Right renal pelvis (tissue), 4 donors: ENCODE measurements at places on chromosomes 7 and 10. TPM values are rescaled to one million over a fixed set of nuclear protein-coding genes. Genes with fewer than 3 reads are reported as not detected.

DNA sequence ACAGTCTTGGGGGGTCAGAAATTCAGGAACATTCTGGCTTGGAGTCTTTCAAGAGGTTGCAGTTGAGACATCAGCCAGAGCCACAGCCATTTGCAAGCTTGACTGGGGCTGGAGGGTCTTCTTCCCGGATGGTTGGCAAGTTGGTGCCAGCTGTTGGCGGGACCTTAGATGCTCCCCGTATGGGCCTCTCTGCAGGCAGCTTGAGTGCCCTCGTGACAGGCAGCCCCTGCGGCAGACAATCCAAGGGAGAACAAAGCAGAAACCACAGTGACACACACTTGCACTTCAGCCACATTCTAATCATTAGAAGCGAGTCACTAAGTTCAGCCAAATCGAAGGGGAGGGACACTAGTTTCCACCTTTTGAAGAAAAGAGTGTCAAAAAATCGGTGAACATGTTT lies 59.4 kb upstream of the MXI1 start:
- DNase-seq: no peak

DNA sequence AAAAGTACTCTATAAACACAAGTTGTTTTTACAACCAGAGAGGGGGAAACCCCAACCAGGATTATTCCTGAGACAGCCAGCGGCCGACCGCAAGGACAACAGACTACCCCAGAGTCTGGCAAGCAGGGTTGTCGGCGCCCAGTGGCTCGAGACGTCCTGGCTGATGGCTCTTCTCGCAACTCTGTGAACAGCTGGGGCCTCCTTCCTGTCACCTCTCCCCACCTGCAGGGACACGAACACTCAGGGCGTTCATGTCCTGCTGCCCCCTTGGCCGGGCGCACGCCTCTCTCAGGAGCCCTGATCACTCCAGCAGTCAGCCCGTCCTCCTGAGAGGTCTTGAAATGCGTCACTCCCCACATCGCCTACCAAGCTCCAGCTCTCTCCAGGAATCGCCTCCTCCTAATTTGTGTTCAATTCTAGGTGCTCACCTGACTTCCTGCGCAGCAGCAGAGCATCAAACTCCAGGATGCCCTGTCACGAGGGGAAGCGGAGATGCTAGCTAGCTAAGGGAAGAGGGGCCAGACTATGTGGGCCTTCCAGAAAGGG lies 66.4 kb upstream of the TNRC18 start:
- no peak for DNase-seq

ADAM8 gene
- polyA plus RNA-seq: 2.4 TPM

XRCC2 gene
- 6.3 TPM for polyA plus RNA-seq

DNA sequence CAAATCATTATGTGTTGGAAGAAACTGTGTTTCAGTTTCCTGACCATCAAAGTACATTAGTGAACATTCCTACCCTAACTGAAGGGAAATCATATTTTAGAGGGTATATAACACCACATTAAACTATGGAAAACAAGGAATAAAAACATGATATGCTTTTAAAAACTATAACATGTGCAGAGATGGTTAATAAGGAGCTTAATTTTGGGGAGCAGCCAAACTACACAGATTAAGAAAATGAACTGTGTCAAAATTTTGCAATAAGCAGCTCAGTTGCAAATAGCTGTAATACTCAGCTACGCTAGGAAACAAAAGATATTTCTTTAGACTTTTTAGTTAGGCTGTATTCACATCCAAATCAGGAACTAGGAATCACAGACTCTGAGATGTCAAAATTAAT lies 1115.7 kb upstream of the CELF2 start:
- DNase-seq: no peak

DNA sequence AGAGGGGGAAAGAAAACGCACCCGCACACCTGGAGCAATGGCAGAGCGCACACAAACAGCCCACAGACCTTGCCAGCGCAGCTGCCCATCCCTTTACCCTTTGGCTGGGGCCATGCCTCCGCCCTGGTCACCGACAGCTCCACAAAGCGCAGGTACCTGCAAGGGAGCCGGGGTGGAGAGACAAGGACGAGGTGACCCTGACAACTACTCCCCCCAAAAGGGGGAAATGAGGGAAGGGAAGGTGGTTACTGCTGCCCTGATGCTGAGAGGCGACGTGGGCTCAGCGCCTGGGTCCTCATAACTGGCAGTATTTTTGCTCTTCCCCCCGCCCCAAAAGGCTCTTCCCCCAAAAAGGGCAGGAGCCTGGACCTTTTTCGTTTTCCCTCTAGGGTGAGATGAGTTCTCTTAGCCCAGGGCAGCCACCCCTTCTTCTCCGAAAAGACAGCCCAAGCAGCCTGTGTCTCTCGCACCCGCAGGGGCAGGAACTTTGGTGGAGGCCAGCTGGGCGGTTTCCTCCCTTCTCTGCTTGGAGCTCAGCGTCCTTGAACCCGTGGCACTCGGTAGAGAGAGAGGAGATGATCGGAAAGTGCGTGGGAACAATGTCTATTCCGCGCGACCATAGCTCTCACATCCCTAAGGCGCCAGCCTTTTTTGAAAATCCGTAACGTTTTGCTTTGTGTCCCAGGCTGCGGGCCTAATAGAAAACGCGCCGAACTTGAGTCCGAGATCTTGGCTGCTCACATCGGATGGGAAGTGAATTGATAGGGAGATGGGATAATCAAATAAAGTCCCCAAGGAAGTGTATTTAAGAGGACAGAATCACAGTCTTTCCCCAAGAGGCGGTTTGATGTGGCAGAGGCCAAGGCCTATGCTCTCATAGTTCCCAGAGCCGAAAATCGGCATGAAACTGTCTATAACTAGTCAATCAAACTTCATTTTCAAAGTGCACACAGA lies 1.0 kb downstream of the NKX2-3 start:
- DNase-seq: no peak

- no peak for DNase-seq
Measured at GRCh38 chr7:105653441-105654005, 72.2 kb upstream of the EFCAB10 start.
